Hindlimb muscle (tissue), 1 donor: ENCODE measurements at places on chromosomes 3 and 15.

DNA sequence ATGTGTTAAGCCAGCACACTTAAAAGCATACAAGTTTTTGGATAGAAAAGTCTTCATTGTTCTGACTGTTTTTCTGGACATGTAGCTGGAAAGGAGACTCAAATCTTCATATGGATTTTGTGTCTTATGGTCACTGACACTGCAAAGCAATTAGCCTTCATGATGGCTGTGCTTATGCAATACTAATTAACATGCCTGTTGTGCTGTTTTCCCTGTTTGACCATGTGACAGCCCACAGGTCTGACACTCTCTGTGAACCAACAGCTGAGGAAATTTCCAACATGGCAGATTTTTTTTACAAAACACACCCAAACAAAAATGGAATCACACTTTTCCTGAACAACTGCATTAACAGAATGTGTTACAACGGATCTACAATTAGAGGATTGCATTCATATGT lies 248.4 kb downstream of the ROBO2 start:
- DNase-seq: no peak

GRCh38 chr3:26406636-26407035 lies 215.9 kb upstream of the LRRC3B start:
- DNase-seq: no peak

DNA sequence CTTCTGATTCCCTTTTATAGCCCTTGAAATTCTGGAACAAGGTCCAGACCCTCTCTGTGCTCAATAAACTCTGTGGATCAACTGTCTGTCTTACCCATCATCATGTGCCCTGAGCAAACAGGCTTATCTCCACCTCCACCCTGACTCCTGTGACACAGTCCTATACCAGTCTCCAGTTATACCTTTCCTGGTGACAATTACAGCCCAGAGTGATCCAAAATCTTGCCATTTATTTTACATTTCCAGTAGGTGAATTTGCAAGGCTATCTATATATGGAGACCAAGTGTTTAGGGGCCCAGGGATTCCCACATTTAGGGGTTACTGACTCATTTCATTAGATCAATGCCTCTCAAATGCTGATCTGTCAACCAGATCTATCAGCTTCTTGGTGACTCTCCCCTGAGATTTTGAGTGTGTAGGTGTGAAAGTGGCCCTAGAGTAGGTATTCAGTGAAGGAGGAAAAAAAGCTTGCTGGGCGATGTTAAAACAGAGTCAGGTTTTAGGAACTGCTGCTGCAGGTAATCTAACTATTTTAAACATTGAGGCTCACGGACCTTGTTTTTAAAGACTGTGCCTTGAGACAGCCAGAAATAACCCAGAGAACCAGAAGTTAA lies 229.6 kb upstream of the WNT5A start:
- DNase-seq: no peak

GRCh38 chr15:90393040-90393439 lies 5.0 kb downstream of the IQGAP1 start:
- no peak for DNase-seq

DNA sequence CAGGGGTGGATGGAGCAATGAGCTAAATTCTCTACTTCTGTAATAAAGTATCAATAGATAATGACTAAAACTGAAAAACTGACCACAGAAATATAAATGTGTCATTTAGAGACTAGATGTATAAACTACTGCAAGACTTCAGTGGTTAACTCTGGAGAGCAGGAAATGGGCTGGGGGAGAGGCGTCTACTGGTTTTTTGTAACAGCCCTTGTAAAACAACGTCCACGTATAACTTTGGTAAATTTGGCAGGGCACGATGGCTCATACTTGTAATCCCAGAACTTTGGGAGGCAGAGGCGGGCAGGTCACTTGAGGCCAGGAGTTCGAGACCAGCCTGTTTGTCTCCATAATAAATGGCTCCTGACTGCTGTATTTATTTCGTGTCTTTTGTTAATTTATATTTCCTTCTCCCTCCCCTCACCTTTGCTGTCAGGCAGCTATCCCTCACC lies 12.5 kb downstream of the RAB27A start:
- no peak for DNase-seq
